ENCODE measurements at places on chromosomes 4 and X.

DNA sequence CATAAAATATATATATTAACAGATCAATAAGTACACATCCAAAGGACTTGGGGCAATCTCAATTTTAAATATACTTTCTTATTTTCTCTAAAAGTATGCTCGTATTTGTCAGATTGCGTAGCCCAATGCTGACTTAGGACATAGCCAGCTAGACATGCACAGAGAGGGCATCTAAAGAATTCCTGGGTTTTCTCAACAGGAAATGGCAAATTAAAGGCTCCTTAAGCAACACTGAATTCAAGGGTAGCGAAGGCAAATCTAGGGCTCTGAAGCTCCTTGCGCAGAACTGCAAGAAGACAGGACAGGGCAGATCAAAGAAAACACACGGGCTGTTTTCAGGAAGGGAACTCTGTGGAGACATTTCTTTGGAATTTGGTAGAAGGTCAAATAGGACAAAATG, 94.6 kb upstream of the FTHL17 start:
- no peak for DNase-seq

GRCh38 chr4:76296286-76296820, 10.2 kb upstream of the STBD1 start:
- DNase-seq: no peak

GRCh38 chr4:146238107-146238506, 23.8 kb downstream of the REELD1 start:
- DNase-seq: no peak

DNA sequence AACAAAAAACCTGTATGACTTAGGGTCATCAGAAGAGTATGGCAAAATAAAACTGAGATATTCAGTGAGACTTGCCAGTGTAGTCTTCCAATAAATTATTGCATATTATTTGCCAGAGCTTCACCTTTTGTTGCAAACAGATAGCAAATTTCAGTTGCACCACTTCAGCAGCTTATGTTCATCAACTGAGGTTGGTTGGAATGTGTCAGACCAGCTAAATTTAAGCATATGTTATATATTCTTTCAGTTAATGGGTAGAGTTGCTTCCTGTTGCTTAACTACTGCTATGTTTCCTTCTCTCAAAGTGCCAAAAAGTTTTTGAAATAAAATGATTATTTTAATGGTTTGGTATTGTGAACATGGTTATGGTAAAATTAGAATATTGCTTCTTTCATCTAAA, 61.5 kb downstream of the GALNT7 start:
- no peak for DNase-seq

GRCh38 chr4:1249731-1250526, 999 bp upstream of the CTBP1 start:
- DNase-seq: no peak

- DNase-seq: no peak
Measured at GRCh38 chrX:93422693-93423092, 250.7 kb downstream of the NAP1L3 start.

DNA sequence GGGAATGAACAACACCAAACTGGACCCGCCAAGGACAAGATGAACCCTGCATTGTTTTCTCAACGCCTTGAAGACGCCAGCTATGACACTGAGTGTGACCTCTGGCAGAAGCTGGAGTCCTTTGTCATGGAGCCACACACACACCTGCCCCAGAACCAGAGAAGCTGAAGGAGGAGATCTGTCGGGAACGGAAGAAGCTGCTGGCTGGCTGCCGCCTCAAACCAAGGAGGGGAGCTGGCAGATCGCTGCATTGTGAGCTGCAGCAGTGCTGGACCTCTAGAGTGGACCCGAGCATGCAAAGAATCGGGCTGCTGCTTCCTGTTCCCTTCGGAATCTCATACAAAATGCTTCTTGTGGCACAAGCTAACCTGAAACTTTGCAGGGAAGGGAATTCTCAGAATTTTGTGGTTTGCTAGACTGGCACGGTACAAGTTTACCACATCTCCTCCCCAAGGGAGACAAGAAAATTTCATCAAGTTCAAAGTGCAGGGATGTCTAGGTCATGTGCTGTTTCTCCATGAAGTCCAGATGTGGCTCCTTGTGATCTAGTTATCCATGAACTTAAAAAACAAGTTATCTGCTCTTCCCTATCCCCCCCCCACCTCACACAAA, 23.4 kb upstream of the GLRB start:
- DNase-seq: no peak

- peak; percentile 59 for DNase-seq
Measured at GRCh38 chr4:166594326-166594946, 639.9 kb downstream of the SPOCK3 start.

- DNase-seq: no peak
Measured at GRCh38 chr4:79980448-79980847, 92.6 kb downstream of the ANTXR2 start.

- no peak for DNase-seq
Measured at GRCh38 chrX:8366481-8366880, 98.1 kb upstream of the VCX3B start.

DNA sequence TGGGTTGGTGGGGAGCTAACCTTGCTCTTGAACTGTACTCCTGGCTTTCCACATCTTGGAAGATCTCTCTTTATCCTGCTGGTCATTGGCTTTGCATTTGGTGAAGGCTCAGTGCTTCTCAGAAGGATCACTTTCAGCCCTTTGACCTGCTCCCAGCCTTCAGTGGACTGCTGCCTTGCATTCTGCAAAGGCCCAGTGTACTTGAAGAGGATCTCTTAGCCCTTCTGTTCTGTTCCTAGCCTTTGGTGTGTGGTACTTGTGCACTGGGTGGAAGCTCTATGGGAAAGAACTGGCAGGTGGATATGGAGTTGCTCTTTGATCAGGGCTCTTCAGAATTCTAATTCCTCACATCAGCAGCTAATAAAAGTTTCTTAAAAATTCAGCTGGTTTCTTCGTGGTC, 46.5 kb downstream of the FGF2 start:
- DNase-seq: no peak

GRCh38 chr4:105357258-105357980, 116.4 kb downstream of the PPA2 start:
- no peak for DNase-seq

GRCh38 chr4:101037249-101037648, 310.1 kb downstream of the PPP3CA start:
- DNase-seq: no peak

DNA sequence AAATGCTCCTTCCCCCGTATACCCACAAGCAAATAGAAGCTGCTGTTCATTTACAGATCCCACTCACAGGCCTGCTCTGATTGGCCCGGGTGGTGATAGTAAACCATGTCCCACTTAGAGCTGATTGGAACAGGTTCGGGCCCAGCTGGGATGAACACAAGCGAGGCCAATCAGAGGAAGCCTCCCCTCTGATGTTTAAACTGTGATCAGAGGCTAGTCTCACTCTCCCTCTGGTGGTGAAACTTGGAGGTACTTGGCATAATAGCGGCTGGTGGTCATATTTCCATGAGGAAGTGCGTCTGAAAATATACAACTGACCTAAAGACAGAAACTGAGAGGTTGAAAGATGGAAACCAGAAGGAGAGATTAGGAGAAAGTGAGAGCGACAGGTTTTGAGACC, 51.5 kb upstream of the TRPC3 start:
- DNase-seq: peak; percentile 12

DNA sequence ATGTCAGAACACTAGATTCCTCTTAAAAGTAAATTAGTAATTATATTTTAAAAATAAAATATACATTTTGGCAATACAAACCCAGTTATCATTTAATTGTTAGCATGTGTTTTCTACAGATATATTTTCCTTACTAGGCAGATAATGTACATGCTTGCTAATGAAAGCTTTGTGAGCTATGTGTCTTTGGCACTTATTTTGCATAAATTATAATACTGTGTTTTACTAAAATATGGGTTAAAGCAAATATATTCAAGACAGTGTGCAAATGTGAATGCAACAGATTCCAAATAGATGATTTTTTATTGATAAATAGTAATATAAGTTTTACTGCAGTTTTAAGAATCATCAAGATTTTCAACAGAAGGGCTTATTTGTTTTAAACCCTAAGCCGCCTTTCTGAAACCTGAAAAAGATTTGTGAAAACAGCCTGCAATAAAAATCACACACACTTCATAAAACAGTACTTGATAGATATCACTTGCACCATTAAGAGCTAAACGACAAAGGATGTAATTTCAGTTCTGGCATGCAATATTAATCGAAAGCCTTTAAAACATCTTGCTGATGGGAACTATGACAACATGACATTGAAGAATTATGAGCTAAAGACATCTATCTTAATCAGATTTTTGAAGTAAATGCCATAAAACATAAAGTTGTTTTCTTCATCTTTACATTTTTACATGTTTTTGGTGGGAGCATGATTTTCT, 333.3 kb downstream of the DCTD start:
- DNase-seq: no peak

DNA sequence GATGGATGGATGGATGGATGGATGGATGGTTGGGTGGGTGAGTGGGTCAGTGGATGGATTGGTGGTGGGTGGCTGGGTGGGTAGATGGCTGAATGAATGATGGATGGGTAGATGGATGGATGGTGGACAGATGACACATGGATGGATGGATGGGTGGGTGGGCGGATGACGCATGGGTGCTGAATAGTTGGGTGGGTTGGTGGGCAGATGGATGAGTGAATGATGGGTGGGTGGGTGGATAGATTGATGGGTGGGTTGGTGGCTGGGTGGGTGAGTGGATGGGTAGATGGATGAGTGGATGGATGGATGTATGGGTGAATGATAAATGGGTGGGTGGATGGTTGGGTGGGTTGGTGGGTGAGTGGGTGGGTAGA, 69.9 kb upstream of the NKX1-1 start:
- no peak for DNase-seq

GRCh38 chr4:3254302-3255131, 5.6 kb downstream of the MSANTD1 start:
- no peak for DNase-seq

- DNase-seq: peak; percentile 25
Measured at GRCh38 chr4:114780205-114780604, 181.6 kb downstream of the UGT8 start.

GRCh38 chr4:68288393-68288740, 42.9 kb upstream of the TMPRSS11B start:
- no peak for DNase-seq

- DNase-seq: no peak
Measured at GRCh38 chrX:134868771-134869495, 121.9 kb upstream of the SMIM10 start.

- no peak for DNase-seq
Measured at GRCh38 chrX:148914783-148915182, 414.4 kb downstream of the AFF2 start.

DNA sequence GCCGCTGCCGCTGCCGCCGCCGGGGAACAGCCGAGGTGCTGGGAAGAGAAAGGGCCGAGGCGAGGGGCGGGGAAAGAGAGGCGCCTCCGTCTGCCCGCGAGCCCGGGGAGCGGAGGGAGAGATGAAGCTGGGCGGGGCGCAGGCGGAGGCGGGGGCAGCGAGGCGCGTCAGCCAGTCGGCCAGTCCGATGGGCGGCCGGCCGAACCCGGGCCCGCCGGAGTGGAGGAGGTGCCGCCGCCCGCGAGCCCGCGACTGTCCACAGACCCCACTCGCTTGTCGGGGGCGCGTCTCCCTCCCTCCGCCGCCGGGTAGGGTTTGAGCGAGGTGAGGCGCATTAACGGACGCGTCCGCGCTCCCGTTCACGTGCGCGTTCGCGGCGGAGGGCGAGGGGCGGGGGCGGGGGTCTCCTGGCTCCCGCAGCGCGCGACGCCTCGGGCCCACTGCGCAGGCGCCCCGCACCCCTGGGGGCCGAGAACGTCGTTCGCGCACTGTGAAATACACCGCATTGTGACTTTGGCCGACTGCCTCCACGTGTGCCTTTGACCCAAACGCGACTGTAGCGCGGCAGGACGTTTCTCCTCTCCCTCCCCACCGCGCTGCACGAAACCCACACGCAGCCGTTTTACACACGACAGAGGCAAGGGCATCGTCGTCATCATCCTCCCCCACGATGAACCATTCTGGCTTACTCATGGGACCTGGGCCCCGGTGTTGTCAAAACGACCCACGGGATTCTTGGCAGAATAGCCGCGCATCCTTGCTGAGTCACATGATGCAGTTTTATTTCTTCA, at the start of gene NUDT11:
NUDT11 (minus strand) TSS at position 92 of the 791 bp plus-strand sequence. CDS start 148 bp downstream, outside the sequence.
- DNase-seq: peak; percentile 87

- no peak for DNase-seq
Measured at GRCh38 chrX:46236411-46236810, 308.8 kb downstream of the ZNF674 start.

Measured in NCI-H1092 (cell line).